ENCODE measurements at places on chromosomes 11 and 22. TPM values are rescaled to one million over a fixed set of nuclear protein-coding genes. Genes with fewer than 3 reads are reported as not detected.

Gene WT1
- total RNA-seq: 0.52 TPM

Gene SHISA8
- total RNA-seq: not detected

Gene LSP1
- 33.8 TPM for total RNA-seq

Gene TRPM5
- total RNA-seq: not detected

Gene OR52I1
- not detected for total RNA-seq

Gene ADM2
- not detected for total RNA-seq

Gene DUSP8
- 3.3 TPM for total RNA-seq

Gene RIC3
- total RNA-seq: 33.2 TPM

Gene KRTAP5-7
- not detected for total RNA-seq

Gene ADORA2A
- 2.5 TPM for total RNA-seq

Gene BRSK2
- total RNA-seq: 1.4 TPM

Gene PVALB
- total RNA-seq: not detected

Gene CHORDC1
- 49.1 TPM for total RNA-seq

Gene UCP3
- 2.5 TPM for total RNA-seq

Gene PKP3
- 3.5 TPM for total RNA-seq

Gene MB
- 12.9 TPM for total RNA-seq

Data from gastroesophageal sphincter (tissue), 4 donors.